ENCODE measurements at places on chromosomes 3 and 15. TPM values are rescaled to one million over a fixed set of nuclear protein-coding genes. Genes with fewer than 3 reads are reported as not detected.
A peak's percentile ranks its signal among the peaks of the same experiment; 100 is the strongest.

DNA sequence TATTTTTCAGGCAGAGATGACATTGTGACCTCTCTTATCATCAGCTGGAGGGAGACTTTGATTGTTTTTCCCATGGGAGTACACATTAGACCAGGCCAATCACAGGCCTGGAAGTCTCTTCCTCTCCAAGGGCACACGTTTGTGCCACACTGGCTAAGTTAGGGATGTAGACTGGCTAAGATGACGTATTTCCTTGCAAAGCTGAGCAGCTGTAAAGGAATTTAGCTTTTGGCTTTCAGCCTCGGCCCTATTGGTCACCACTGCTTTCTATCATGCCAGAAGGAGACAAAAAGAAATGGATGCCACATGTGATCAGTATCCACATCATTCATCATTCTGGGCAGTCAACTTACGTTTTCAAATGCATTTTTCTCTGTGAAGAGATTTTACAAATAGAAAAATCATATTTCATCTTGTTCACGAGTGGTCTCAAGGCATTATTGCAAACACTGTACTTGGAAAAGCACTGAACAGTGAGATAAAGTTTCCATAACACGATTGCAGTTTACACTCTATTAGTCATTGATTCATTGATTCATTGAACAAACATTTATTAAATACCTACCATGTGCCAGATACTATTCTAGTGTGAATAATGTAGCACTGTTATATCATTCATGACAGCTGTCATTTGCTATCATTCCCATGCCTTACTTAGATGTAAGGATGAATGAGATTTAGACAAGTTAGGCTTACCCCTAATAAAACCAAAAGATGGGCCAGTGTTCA, 27.0 kb upstream of the RNF7 start:
- DNase-seq = no peak

DNA sequence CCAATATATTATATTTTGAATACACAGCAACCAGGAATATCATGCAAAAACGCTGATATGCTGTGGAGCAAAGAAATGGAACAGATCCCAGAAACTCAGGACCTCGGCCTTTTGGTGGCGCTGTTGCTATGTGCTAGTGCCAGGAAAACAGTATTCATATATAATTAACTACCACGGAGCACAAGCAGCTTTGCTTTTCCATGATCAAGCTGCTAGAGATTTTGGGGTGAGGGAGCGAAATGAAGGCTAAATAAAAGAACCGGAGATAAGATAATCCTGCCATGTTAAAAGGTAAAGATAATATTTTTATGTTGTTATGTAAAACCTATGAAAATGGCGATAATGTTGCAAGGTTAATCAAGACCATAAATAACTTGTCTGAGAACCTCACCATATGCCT, 157.7 kb upstream of the FAM3D start:
- no peak for DNase-seq

GRCh38 chr3:23202921-23203707, at the start of gene UBE2E2:
Gene UBE2E2 (plus strand): TSS chr3:23203327.
- DNase-seq = peak; percentile 70

DNA sequence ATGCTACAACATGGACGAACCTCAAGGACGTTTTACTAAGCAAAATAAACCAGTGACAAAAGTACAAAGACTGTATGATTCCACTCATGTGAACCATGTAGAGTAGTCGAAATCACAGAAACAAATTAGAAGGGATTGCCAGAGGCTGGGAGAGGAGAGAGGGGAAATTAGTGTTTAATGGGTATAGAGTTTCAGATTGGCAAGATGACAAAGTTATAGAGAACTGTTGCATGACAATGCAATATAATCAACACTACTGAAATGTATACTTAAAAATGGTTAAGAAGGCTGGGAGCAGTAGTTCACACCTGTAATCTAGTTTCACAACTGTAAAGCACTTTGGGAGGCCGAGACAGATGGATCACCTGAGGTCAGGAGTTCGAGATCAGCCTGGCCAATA, 36.9 kb downstream of the PLS1 start:
- DNase-seq = no peak

DNA sequence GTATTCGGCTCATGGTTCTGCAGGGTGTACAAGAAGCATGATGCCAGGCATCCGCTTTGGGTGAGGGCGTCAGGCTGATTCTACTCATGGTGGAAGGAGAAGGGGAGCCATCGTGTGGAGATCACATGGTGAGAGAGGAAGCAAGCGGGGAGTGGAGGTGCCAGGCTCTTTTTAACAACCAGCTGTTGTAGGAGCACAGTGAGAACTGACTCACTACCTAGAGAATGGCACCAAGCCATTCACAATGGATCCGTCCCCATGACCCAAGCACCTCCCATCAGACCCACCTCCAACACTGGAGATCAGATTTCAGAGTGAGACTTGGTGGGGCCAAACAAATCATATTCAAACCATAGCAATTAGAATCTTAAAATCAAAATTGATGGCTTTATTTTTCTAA, 259.8 kb upstream of the CTDSPL start:
- no peak for DNase-seq

- no peak for DNase-seq
Observed at GRCh38 chr3:5699313-5699712, 511.8 kb downstream of the EDEM1 start.

GRCh38 chr3:172270557-172271166, 177.6 kb downstream of the GHSR start:
- no peak for DNase-seq

- DNase-seq = no peak
Observed at GRCh38 chr15:36888011-36888992, 212.0 kb downstream of the MEIS2 start.

DNA sequence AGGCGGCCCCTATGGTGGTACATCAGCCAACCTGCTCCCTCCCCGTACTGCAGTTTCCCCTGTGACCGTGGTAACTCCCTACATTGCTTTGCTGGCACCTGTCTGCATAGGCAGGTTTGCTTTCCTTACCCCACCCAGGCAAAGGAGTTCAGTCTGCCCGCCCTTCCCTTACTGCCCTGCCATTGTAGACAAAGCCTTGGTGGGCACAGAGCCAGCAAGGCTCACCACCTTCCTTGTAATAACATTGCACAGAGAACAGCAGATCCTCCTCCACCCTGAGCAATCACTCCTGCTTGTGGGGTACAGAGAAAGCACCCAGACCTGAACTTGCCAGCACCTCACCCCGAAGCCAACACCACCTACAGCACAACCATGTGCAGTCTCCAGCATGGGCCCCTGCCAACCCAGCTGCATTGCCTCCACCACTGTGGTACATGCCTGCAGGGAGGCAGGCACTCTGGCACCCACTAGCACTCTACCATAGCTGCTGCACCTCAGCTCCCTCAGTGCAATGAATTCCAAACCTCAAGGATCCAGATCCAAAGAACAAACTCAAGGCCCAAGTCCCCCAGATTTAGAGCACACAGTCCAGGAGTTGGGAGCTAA, 192.7 kb upstream of the KCNMB2 start:
- DNase-seq = no peak

Gene IFT80
- 13.3 TPM for total RNA-seq

Gene ERICH6
- total RNA-seq = not detected

Gene C2CD4B
- 0.16 TPM for total RNA-seq

Gene BMF
- 11.6 TPM for total RNA-seq

Gene RASGRP1
- 61.2 TPM for total RNA-seq

Gene TRH
- total RNA-seq = not detected

Gene TUSC7
- not detected for total RNA-seq

Gene GALNT15
- 0.35 TPM for total RNA-seq

Gene TBC1D5
- total RNA-seq = 55.9 TPM

Gene IQCF6
- not detected for total RNA-seq
